ENCODE measurements at places on chromosomes 7 and 10. TPM values are rescaled to one million over a fixed set of nuclear protein-coding genes. Genes with fewer than 3 reads are reported as not detected.

MYL10 gene
- not detected for total RNA-seq

C10orf67 gene
- total RNA-seq = not detected

ATG9B gene
- total RNA-seq = not detected

FKBP6 gene
- not detected for total RNA-seq

CNTNAP2 gene
- not detected for total RNA-seq

SYNPO2L gene
- not detected for total RNA-seq

FRMPD2 gene
- not detected for total RNA-seq

STYXL1 gene
- 29.4 TPM for total RNA-seq

ATP5F1C gene
- 227 TPM for total RNA-seq

SPAM1 gene
- total RNA-seq = not detected

GBX1 gene
- total RNA-seq = not detected

RNF32 gene
- 0.23 TPM for total RNA-seq

FAM204A gene
- 44.0 TPM for total RNA-seq

HIF1AN gene
- total RNA-seq = 11.1 TPM

VENTX gene
- not detected for total RNA-seq

SFRP5 gene
- 3.9 TPM for total RNA-seq

NPSR1 gene
- not detected for total RNA-seq

SNX10 gene
- total RNA-seq = not detected

C7orf57 gene
- total RNA-seq = not detected

TUBAL3 gene
- not detected for total RNA-seq

FGL2 gene
- 9.8 TPM for total RNA-seq

AQP1 gene
- 22.2 TPM for total RNA-seq

TMEM270 gene
- total RNA-seq = not detected

NEUROG3 gene
- not detected for total RNA-seq

TBX20 gene
- 13.5 TPM for total RNA-seq

CALML3 gene
- total RNA-seq = not detected

SUPV3L1 gene
- total RNA-seq = 25.3 TPM

ALOX5 gene
- not detected for total RNA-seq

SAMD9L gene
- 9.5 TPM for total RNA-seq

ABCC2 gene
- 0.15 TPM for total RNA-seq

PAX2 gene
- total RNA-seq = not detected

CCT6A gene
- total RNA-seq = 237 TPM

ANKRD30A gene
- total RNA-seq = not detected

SRPK2 gene
- total RNA-seq = 28.4 TPM

MMP21 gene
- 0.30 TPM for total RNA-seq

CCDC7 gene
- total RNA-seq = 8.7 TPM

All from smooth muscle cell of the coronary artery (primary cell).